ENCODE measurements at places on chromosomes 12 and 14.
A peak's percentile ranks its signal among the peaks of the same experiment; 100 is the strongest.

- DNase-seq: no peak
These were observed 2.9 kb downstream of the SLC17A8 start for GRCh38 chr12:100359822-100360221.

GRCh38 chr14:85075694-85076476, 454.1 kb upstream of the FLRT2 start:
- no peak for DNase-seq

DNA sequence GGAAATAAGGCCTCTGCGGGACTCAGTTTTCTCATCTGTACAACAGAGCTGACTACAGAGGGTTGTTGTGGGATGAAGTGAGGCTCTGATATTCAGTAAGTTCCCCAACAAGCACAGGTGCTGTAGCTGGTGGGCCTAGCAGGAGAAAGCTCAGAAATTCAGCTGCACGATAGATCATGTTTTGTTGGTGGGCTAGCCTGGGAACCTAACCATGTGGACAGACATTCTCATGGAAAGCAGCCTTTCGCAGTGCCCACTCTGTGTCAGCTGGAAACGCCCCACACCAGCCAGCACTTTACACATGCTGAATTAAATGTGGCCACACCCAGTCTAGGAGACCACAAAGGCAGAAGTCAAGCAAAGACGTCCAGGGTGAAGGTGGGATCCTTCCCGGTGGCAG, 16.1 kb downstream of the PITPNM2 start:
- DNase-seq: no peak

GRCh38 chr12:119296535-119296934, 38.0 kb upstream of the CCDC60 start:
- DNase-seq: no peak

DNA sequence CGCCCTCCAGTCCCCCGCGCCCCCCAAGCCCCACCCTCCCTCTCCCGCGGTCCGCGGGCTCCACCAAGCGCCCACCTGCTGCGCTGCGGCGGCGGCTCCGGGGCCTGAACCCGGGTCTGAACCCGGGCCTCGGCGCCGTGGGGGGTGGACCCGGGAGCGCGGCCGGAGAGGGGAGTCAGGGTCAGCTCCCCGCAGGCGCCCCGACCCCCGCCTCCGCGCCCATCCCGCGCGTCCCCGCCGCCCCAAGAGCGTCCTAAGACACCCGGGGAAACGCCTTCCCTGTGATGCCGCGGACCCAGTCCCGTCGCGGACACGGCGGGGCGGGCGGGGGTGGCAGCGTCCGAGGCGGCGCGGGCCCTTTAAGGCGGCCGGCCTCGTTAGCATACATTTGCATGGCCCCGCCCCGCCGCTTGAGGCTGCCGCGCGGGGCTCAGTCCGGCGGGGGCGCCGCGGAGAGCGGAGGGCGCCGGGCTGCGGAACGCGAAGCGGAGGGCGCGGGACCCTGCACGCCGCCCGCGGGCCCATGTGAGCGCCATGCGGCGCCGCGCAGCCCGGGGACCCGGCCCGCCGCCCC, at the start of gene MMP17:
MMP17 (plus strand) TSS at position 433 of the 574 bp plus-strand sequence; CDS start at position 535, 102 bp downstream.
- peak; percentile 76 for DNase-seq

DNA sequence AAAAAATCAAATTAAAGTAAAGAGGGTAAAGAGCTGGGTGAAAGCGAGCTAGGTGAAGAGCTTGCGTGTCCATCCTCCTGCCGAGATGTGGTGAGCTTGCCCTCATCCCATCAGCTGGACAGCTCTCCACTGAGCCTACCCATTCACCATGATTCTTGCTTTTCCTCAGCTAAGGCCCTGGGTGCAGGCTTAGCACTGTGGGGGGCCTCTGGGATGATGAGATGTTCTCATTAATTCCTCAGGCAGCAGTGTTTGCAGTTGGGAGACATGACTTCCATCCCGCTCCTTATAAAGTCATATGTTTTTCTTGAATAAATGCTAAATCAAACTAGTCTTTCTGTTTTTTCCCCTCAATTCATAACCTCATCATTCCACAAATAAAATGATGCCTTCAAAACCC, 18.0 kb downstream of the PHLDA1 start:
- no peak for DNase-seq

DNA sequence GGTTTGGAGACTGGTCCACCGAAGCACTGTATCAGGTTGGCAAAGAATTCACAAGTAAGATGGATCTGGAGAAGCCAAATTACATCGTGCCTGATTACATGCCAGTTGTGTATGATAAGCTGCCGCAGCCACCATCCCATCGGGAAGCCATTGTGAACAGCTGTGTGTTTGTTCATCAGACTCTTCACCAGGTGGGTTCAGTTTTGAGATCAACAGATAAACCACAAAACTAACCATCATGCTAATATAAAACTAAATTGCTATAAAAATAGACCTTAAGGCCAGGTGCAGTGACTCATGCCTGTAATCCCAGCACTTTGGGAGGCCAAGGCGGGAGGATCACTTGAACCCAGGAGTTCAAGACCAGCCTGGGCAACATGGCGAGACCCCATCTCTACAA, 58.9 kb downstream of the HSP90AA1 start:
- DNase-seq: peak; percentile 32

DNA sequence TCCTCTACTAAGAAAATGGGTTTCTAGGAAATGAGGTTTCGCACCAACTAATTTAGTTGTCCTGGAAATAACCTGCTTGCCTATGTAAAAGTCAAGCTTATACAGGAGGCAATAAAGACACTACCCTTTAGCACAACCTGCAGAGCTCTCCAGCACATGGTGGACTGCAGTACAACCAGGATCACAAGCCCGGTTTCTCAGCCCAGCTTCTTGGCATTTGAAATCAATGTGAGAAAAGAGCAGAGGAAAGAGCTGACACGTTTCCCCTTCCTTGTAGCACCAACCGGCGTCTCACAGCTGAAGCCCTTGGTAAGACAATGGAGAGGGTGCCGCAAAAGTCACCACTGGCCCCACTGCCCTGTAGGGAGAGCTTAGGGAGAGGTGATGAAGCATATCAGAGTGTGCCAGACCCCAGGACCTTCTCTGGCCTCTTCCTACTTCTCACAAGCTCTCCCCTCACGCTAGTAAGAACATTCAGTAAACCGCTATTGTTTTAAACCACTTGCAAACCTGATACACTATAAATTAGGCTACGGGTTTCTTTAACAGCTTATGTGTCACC, 8.6 kb downstream of the SPTLC2 start:
- no peak for DNase-seq

DNA sequence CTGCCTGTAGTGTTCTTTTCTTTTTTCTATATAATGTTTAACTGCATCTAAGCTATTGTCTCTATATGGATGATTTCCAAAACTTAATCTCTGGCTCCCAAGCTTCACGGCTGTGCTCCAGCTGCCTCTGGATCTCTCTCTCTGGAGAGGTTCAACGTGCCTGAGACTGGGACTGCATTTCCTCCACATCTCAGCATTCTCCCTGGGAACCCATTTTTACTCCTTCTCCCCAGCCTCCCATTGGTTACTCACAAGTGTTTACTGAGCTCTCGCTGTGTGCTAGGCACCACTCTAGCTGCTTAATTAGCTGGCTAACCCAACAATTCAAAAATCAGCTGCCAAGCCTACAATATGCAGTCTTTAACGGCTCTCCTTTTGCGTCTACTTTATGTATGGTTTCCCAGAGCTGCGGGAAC, 34.7 kb downstream of the FBXL14 start:
- no peak for DNase-seq

DNA sequence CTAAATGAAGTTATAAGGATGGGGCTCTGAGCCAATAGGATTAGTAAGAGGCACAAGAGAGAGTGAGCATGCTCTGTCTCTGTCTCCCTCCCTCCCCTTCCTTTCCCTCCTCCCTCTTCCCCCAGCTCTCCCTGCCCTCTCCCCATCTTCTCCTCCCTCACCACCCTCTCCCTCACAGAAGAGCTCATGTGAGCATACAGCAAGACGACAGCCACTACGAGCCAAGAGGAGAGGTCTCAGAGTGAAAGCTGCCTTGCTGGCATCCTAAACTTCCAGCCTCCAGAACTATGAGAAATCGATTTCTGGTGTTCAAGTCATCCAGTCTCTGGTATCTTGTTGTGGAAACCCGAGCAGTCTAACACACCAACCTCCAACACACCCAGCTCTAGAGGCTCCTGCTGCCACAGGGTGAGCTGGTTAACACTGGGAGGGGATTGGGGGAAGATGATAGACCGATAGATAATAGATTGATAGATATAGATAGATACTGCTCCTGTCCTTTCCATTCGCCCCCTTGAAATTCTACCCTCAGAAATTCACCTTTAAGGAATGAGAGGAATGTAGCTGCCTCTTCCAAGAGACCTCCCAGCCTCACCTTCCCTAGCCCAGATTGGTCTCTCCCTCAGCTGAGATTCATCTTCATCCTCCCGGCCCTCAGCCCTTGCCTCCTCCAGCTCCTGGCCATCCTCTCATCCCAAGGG, 25.8 kb upstream of the ACTN1 start:
- DNase-seq: no peak

DNA sequence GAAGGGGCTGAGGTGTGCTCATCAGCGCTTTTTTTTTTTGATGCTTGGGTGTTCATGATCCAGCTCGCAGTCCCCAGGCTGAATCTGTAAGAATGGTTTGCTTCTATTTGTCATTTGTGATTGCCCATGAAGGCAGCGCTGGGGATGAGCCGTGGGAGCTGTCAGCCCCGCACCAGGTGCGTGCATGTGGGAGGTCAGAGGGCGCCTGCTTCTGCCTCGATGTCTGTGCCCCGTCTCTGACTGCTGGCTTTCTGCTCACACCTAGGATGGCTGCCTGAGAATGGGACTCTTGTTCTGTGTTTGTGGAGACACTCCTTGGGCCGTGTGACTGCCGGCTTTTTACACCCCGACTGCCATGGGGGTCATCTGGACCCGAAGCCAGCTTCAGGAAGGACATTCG, 141.2 kb upstream of the RTL1 start:
- no peak for DNase-seq

DNA sequence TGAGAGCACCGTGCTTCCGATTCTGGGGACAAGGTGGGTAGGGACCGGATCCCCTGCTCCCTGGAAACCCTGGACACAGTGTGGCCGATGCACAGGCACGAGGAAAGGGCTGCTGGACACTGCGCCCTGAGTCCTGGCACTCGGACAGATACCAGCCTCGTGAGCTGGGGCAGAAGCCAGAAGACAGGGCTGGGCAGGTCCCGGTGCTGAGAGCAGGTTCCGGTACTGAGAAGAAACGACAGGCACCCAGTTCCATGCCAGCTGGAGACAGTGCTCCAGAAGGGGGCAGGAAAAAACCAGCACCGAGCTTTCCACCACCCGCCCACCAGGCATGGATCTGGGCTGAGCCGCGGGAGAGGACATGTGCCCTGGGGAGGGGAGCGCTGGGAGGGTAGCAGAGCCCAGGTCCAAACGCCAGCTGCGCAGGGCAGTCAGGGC, 6.5 kb downstream of the XRCC3 start:
- DNase-seq: no peak

DNA sequence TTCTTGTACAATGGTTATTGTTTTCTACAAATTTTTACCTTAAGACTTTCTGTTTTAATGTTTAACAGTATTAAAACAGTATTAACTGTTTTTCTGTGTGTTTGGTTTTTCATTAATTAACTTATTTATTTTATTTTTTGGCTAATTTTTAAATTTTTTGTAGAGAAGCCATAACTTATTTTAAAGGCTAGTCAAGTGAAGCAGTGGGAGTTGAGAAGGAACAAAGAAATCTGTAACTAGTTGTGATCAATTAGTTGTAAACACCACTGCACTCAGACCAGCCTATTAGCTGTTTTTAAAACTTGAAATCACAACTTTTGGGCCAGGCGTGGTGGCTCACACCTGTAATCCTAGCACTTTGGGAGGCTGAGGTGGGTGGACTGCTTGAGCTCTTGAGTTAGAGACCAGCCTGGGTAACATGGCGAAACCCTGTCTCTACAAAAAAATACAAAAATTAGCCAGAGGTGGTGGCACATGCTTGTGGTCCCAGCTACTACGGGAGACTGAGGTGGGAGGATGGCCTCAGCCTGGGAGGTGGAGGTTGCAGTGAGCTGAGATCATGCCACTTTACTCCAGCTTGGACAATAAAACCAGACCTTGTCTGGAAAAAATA, 50.9 kb upstream of the HECTD1 start:
- no peak for DNase-seq

DNA sequence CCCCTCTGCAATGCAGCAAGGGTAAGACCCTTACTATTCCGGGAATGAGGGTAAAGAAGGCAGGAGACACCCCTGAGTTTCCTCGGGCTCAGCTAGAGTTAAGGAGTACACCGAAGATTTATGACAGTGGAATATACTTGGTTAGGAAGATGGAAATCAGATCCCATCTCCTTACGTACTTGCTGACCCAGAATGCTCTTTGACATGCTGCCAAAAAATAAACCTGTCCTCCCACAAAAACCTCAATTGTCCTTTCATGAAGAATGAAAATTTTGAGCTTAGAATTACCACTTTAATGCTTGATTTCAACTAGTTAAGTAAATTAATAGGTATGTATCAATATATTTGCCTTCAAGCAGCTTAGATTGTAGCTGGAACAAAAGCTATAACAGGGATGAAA, 99.5 kb downstream of the PRIMA1 start:
- no peak for DNase-seq

GRCh38 chr12:2372735-2373134, 319.9 kb downstream of the CACNA1C start:
- DNase-seq: no peak

DNA sequence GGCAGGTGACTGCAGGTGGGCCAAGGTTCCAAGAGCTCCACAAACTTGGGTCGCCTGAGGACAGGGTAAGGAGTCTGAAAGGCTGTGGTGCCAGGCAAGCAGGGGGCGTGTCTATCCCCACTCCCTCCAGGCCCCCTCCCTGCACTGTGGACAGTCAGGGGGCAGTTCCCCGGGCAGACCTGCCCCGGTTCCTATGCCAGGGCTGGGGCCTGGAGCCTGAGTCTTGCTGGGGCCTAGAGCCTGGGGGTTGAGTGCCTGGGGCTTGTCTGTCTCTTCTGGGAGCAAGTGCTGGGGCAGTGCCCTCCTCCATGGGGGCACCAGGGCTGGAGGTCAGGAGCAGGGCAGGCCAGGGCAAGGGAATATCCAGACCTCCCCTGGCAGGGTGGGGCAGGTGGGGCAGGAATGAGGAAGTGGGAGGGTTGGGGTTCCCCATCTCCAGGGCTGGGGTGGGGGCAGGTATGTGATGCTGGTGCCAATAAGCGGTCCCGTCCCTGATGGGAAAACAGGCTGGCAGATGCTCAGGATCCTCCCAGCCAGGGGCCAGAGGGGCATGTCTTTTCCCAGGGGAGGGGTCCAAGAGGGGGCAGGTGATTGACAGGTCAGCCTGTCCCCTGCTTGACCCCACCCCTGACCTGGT, 11.9 kb upstream of the TNFAIP2 start:
- no peak for DNase-seq

- no peak for DNase-seq
These were observed 2.6 kb downstream of the IRAK3 start for GRCh38 chr12:66191547-66192126.

DNA sequence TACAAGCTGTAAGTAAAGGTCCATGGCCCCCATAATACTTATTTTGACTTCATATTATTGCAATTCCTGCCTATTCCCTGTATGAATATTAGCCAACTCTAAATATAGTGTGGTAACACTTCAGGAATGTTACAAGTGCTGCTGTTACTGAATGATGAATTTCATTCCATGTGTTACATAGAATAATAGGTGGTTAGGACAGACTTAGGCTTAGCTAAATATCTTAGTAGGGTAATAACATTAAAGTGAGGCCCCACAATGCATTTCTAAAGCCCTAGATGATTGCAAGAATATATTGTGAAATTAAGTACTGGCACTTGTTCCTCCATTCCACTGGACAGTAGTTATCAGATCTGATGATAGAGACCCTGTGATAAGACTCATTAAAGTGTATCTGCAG, 182.7 kb downstream of the PCNX1 start:
- no peak for DNase-seq

GRCh38 chr12:47268501-47269454, 189.0 kb upstream of the AMIGO2 start:
- DNase-seq: no peak

- no peak for DNase-seq
These were observed 163.0 kb upstream of the FKBP4 start for GRCh38 chr12:2631653-2632350.

Data from LoVo (cell line).